CD4-positive, alpha-beta T cell treated with Interferon alpha-2 for 1 hour (primary cell): ENCODE measurements at places on chromosomes 2 and 18.
A peak's percentile ranks its signal among the peaks of the same experiment; 100 is the strongest.

DNA sequence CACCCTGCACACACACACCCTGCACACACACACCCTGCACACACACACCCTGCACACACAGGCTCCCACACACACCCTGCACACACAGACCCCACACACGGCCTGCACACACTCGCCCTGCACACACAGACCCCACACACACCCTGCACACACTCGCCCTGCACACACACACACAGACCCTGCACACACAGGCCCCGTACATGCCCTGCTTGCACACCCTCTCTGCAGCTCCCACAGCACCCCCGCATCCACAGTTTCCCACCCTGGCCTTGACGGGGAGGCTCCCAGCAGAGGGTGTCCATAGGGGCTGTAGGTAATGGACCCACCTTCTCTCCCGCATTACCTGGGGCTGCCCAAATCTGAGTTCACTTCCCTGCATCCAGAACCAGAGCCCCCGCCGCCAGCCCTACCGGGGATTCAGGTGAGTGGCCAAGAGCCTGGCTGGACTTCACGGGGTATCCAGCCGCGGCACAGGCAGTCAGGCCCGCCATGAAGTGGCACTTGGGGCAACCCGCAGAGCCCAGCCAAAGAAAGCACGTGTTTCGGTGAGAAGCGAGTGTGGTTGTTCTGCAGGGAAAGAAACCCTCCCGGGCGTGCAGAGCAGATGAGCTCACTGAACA is 88.6 kb upstream of the GPC1 start:
- no peak for DNase-seq

- no peak for DNase-seq
Observed at GRCh38 chr2:53770264-53770663, 2.7 kb downstream of the CHAC2 start.

DNA sequence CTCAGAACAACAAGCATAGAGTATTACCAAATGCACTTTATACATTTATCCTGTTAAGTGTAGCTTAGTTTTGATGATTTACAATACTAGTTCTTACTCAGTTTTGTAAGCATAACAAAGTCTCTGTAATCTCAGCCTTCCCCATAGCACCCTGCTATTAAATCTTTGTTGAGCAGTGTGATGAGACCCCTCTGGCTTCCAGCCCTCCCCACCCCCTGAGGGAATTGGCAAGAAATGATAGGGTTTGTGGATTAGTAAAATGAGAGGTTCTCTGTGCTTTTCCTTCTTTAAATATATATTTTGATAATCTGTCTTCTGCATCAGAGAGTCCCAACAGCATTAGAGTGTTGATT is 37.2 kb downstream of the ZNF521 start:
- no peak for DNase-seq

GRCh38 chr2:43943323-43943722 is 52.5 kb downstream of the LRPPRC start:
- DNase-seq = no peak

- peak; percentile 88 for DNase-seq
Observed at GRCh38 chr2:234425639-234426603, 71.0 kb downstream of the ARL4C start.

DNA sequence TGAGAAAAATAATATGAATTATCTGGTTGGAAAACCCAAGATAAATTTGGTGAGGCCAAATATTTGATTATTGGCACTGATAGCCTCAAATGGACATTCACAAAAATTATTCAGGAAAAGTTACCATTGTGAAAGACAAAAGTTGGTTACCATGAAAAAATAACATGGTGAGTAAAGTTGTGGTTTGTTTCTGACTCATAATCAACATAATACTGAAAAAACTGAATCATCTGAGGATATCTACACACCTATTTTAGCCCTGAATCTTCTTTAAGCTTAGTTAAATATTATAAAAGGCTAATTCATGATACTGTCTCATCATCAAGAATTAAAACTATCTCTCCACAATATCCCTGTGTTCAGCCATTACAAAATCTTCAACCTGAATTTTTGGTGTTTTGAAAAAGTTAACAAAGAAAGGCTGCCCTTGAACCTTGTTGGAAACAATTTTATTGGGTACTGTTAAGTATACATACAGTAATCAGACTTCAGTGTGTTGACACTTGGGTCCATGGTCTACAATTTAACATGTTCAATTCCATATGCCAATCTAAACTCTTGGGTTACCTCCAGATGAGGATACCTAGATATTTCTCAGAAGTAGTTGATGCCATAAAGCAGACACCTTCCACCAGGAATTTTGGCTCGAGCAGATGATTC is 607.5 kb upstream of the SLC39A10 start:
- DNase-seq = no peak

DNA sequence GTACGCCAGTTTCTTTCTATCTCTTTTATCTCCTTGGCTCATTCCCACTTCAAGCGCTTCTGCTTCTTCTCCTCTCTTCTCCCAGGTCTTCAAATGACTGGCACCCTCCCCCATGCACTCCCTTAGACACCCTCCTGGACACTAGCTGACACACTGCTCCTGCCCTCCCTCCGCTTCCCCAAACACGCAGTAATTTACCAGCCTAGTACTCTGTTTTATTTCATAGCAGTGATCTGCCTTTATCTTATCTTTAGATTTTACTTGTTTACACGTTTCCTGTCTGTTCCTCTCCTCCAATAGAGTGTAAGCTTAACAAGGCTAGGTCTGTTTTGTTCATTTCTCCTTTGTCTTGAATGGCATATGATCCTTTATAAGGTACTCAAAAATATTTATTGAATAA is 93.9 kb downstream of the SCN3A start:
- DNase-seq = no peak

- DNase-seq = no peak
Observed at GRCh38 chr2:209238765-209239584, 184.9 kb upstream of the MAP2 start.

DNA sequence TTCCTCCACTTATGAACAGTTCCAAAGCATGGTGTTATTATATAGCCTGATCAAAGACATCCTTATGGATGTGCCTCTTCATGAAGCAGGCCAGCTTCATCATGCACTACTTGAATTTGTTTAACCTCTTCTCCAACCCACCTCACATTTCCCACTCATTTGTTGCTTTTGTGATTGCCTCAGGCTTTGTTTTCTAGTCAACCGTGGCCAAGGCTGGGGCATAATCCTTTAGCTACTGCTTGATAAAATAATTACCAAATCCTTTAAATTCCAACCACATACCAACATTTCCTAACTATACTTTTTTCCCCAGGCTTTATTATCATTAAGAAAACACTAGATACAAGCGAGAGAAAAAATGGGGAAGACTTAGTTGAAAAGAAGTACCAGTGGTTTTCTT is 39.6 kb upstream of the SCN1A start:
- no peak for DNase-seq

DNA sequence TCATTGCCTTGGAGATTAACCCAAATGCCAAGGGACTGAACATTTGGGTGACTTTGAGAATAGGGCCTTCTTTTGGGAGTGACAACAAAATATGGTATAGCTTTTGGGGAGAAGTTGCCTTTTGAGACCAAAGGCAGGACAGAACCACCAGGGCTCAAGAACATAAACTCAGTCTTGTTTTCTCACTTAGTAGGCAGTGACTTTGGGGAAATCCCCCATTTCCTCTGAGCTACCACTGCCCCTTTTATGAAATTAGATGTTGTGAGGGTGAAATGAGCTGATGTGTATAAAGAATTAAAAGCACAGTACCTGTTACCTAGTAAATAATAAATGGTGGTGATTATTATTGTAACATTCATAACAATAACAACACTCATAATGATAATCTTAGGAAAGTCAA is 36.5 kb downstream of the GPD2 start:
- no peak for DNase-seq

DNA sequence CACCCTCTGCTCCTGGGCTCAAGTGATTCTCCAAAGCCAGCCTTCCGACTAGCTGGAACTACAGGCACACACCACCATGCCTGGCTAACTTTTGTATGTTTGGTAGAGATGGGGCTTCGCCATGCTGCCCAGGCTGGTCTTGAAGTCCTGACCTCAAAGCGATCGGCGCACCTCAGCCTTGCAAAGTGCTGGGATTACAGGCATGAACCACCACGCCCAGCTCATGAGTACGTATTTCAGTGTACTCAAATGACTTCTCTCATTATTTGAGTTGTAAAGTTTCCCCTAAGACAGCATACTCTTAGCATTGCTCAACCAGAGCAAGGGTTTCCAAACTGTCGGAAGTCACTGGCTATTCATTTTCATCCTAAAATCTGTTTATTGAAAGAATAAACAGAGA is 40.3 kb downstream of the IMPA2 start:
- no peak for DNase-seq

DNA sequence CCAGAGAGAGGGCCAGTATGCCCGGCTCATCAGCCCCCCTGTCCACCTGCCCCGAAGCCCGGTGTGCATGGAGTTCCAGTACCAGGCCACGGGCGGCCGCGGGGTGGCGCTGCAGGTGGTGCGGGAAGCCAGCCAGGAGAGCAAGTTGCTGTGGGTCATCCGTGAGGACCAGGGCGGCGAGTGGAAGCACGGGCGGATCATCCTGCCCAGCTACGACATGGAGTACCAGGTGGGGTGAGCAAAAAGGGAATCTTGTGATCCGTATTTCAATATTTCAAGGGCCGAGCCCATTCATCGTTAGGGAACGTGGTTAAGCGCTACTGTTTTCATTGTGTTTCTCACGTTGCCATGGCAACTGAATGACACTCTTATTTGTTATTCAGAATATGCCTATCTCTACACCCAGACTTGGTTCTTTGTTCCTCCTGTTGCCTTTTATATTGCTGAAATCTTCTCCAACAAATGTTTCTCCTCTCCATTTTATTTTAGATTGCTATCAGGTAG is 81.5 kb downstream of the NRP2 start:
- peak; percentile 15 for DNase-seq

GRCh38 chr2:109131777-109132176 is 2.8 kb downstream of the SH3RF3 start:
- DNase-seq = no peak

DNA sequence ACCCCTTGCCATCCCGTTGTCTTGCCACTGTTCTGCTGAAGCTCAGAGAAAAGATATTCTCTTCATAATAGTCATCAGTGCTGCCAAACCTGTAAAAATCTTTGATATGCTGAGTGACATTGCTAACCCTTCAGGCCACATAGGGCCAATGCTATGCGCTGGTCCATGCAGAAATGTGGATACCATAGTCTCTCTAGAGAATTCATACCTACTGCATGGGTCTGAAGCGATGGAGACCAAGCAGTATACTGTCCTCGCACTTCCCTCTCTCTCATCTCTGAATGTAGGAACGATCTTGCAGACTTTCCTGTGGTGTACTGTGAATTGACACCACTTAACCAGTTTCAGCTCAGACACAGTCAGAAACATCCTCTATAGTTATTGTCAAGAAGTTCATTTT is 17.9 kb upstream of the ANKRD44 start:
- DNase-seq = no peak

GRCh38 chr2:240214790-240215675 is 74.6 kb upstream of the OTOS start:
- no peak for DNase-seq

- no peak for DNase-seq
Observed at GRCh38 chr2:223363085-223363484, 239.1 kb downstream of the SCG2 start.

- DNase-seq = no peak
Observed at GRCh38 chr18:65363011-65363410, 387.8 kb upstream of the CDH7 start.
